Astrocyte of the cerebellum (primary cell): ENCODE measurements at places on chromosomes 16 and 17.

- DNase-seq, result no peak
These were observed 115.4 kb upstream of the ZFHX3 start for GRCh38 chr16:73163238-73163815.

DNA sequence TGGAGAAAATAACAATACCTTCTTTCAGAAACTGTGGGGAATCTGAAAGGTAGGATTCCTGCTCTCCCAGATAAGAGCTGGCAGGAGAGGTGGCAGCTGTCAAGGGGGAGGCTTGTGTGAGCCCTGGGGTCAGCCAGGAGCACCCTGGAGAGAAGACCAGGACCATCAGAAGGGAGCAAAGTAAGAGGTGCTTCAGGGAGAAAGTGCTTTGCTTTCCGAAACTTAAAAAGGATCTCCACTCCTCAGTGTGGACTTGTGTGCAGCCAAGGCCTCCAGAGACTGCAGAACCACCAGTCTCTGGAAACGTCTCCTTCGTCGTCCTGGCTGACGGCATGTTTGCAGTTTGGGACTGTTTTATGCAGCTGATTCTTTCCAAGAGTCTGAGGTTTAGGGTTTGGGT lies 13.7 kb upstream of the SOX9 start:
- no peak for DNase-seq

GRCh38 chr16:2963074-2963722 lies 877 bp upstream of the KREMEN2 start:
- DNase-seq, result no peak

GRCh38 chr16:70437017-70437581 lies 1.8 kb downstream of the ST3GAL2 start:
- peak; percentile 63 for DNase-seq

DNA sequence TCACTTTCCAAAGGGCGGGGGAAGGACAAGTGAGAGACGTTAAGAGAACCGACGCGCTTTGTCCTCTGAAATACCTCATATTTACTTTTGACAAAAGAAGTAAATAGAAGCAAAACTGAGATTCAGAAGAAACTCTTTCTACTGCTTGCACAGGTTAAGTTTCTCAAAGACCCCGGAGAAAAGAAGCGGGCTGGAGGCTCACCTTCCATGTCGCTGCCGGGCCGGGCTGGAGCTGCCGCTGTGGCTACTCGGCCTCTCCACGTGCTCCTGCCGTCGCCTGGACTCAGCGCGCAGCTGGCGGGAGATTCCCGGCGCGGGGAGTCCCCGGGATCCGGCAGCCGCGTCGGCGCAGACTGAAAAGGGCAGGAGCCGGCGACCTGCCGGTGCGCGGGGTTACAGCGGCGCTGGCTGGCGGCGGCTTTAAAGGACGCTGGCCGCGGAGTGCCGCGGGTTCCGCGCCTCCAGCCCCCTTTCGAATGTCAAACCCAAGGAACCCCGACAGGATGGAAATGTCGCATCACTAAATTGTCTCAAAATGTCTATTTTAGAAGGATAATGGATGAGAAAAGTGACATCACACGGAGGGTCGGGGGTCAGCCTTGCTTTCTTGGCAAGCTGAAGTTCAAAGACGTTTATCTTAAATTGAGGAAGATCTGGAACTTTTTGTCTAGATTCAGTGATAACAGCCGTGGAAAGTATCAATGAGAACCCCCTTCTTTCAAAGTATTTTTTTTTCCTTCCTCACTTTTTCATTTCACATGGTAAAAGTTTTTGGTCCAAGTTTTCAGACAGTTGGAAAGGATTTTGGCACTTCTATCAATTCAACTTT lies at the start of gene IKZF3:
Gene IKZF3 (minus strand): TSS at position 395 of the 829 bp plus-strand sequence. CDS start 186 bp downstream, at position 209.
- no peak for DNase-seq

GRCh38 chr17:75246404-75246803 lies 15.0 kb downstream of the GGA3 start:
- no peak for DNase-seq

DNA sequence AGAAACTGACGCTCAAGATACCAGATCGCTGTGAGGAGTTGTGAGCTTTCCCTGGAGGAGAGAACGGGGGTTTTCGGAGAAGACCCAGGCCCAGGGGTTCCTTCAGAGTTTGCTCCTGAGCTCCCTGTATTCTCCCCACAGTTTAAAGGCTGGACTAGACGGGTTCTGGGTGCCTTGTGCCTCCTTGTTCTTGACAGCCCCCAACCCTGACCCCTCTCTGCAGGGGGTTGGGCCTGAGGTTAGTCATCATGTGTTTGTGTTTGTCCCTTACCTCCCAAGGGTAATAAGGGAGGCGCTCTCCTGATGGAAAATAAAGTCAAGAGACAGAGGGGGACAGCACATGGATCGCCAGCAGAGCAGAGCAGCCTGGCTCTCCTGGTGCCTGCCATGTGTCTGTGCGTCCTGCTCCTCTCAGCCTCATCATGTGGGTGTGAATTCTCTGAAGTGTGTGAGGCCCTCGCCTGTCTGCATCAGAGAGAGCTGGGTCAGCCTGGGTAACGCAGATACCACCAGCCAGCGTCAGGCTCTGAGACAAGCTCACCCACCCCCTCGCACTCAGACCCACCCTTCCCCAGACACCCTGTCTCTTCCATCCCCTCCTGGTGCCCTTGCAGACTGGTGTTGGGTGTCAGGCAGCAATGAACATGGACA lies 8.7 kb downstream of the HEXIM2 start:
- DNase-seq, result no peak

GRCh38 chr17:30557916-30558685 lies 80.9 kb downstream of the GOSR1 start:
- no peak for DNase-seq

DNA sequence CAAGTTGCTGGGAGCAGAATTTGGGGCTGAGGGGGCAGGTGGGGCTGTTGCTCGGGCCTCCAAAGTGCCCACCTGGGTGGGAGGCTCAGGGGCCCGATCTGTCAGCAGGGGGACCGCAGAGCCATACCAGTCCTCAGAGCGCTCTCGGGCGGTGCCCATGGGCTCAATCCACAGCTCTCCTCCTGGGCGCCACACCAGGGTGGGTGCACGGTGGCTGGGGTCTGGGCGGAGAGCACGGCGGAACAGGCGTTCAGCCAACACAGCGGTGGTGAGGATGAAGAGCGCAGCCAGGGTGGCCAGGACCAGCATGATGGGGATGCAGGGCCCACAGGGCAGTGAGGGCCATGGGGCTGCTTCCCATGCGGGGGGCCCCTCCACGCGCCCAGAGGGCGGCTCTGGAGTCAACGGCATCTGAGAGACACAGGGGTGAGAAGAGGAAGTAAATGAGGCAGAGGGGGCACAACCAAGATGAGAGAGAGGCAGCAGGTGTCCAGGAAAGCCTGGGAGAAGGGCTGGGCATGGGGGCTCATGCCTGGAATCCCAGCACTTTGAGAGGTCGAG lies 1.2 kb downstream of the C16orf54 start:
- DNase-seq, result no peak

GRCh38 chr16:20868890-20869289 lies 31.3 kb downstream of the DCUN1D3 start:
- DNase-seq, result peak; percentile 36

DNA sequence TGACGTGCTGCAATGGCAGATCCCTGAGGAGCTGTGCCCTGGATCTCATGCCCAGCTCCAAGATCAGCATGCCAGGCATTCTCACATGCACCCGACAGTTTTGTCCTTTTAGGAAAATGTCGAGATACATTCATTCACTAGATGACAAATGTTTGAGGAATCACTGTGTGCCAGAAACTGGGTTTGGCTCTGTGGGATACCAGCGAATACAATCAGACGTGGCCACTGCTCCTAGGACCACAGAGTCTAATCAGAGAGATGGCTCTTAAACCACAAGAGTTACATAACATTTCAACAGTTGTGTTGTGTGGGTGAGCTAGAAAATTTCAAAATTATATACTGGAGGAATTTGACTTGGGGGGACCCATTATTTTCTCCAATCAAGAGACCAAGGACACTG lies 579.7 kb downstream of the CDH13 start:
- peak; percentile 11 for DNase-seq

GRCh38 chr17:75779250-75779986 lies 5.2 kb upstream of the UNK start:
- peak; percentile 100 for DNase-seq

GRCh38 chr17:83152745-83153611 lies 73.6 kb downstream of the METRNL start:
- DNase-seq, result no peak

- DNase-seq, result no peak
These were observed 4.1 kb downstream of the CDIPT start for GRCh38 chr16:29858974-29859373.

GRCh38 chr16:55010492-55011160 lies 80.0 kb downstream of the IRX5 start:
- no peak for DNase-seq

- no peak for DNase-seq
These were observed 15.6 kb downstream of the SNX29 start for GRCh38 chr16:11992008-11992584.

GRCh38 chr16:73000907-73001521 lies 46.9 kb downstream of the ZFHX3 start:
- DNase-seq, result no peak

DNA sequence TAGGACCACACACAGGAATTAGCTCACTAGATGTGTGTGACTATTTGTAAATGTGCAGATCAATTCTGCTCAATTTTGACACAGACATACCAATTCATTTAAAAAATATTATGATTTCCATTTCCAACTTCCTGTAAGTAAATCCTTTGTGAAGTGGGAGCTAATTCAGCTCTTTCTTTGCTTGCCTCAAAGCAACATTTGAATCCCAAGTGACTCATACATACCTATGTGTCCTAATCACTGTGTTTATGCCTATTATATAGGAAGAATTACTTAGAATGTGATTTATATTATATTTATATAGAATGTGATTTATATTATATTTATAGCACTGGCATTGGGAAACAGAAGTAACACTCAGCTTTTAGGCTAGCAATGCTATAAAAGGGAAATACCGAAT lies 195.9 kb upstream of the C17orf78 start:
- peak; percentile 40 for DNase-seq

DNA sequence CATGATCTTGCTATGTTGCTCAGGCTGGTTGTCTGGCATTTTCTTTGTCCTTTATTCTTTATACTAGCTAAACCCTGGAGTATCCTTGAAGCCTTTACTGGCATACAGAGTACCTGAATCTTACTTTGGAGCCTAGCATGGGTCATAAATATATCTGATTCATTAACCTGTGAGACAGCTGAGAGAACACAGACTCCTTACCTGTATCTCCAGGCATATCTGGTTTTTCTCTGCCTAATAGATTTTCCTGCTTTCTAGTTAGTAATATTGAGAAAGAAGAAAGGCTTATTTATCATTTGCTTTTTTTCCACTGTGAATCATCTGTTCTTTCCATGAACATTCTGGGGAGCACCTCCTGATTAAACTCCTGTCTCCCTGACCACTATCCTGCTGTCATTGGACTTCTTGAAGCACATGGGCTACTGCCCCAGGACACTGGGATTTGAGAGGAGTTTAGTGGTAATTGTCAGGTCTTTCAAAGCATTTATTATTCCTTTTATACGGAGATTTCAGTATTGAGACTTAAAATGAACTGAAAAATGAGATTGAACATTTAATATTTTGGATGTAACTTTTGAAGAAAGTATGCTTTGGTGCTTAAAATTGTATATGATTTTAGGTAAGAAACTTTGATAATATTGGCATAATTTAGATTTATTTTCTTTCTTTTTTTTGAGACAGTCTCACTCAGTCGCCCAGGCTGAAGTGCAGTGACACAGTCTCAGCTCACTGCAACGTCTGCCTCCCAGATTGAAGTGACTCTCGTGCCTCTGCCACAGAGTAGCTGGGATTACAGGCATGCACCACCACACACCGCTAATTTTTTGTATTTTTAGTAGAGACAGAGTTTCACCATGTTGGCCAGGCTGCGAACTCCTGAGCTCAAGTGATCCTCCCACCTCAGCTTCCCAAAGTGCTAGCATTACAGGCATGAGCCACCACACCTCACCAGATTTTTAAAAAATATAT lies 8.6 kb downstream of the PDP2 start:
- DNase-seq, result no peak
